Smooth muscle cell of the brain vasculature (primary cell): ENCODE measurements at places on chromosomes 11 and 22.

GRCh38 chr22:46511151-46512038 lies 26.0 kb downstream of the CELSR1 start:
- no peak for DNase-seq

DNA sequence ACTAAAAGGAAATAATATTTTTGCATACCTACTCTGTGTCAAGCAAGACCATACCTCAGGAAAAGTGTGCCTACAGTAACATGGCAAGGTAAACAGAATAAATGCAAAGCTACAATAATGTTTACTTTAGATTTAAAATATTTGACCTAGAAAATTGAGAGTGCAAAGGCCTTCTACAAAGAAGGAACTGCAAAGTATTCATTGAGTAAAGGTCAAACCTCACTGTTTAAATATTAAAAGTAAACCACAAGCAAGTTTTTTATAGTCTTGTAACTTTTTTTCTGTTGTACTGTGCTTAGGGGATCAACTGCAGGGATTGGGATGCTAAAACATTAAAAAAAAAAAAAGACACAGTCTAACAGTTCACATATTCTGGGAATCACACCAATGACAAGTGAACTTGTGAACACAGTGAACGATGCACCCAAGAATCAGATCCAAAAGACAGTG lies 48.8 kb downstream of the CWF19L2 start:
- no peak for DNase-seq

DNA sequence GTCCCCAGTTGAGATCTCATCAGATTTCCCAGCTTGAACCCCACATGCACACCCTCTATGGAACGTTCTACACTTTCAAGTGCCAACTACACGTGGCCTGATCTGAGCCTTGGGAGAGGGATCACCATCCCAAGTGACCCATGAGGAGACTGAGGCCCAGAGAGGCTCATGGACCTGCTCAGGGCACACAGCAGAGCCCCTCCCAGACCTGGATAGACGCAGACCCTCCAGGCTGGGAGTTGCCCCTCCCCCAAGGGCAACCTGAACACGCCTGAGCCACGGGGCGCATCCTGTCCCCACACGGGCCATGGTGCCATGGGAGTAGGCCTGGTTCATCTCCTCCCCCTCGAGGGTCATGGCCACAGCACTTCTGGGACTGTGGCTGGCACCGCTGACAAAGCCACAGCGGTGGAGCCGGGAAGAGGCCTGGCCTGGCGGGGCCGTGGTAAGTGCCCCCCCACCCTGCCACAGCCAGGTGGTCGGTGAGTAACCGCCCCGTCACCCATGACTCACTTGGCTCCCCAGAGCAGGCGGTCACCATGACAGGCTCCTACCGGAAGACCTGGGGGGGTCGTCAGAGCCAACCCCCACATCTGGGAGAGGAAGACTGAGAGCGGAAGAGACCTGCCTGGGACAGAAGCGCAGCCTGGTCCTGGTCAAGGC lies 8.1 kb downstream of the WNT7B start:
- no peak for DNase-seq

- no peak for DNase-seq
These were observed 184.5 kb upstream of the NTM start for GRCh38 chr11:131185915-131186314.

GRCh38 chr22:23110190-23110921 lies 31.4 kb downstream of the RSPH14 start:
- DNase-seq: no peak

- DNase-seq: no peak
These were observed 17.7 kb downstream of the GGTLC2 start for GRCh38 chr22:22662095-22662494.

DNA sequence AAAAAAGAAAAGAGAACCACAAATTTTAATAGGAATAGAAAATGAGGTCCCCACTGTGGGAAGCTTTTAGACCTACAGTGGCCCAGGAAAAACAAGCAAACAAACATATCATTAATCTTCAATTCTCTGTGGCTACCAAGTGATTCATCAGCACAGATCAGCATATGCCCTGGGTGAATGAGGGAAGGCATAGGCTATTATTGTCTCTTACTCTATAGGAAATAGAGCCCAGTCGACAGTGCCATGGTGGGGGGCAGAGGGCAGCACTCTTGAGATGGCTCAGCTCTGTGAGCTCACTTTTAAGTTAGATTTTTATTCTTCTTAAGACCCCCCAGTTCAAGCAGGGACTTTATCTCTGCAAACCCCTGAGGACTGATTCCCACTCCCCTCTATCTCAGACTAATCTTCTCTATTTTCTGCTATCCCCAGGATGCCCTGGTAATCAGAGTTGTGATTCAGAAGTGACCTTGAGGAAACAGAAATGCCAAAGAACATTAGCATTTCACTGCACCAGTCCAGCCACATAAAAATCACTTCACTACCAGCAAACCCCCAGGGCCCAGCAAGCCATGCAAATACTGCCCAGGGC lies 9.5 kb upstream of the FEZ1 start:
- no peak for DNase-seq

DNA sequence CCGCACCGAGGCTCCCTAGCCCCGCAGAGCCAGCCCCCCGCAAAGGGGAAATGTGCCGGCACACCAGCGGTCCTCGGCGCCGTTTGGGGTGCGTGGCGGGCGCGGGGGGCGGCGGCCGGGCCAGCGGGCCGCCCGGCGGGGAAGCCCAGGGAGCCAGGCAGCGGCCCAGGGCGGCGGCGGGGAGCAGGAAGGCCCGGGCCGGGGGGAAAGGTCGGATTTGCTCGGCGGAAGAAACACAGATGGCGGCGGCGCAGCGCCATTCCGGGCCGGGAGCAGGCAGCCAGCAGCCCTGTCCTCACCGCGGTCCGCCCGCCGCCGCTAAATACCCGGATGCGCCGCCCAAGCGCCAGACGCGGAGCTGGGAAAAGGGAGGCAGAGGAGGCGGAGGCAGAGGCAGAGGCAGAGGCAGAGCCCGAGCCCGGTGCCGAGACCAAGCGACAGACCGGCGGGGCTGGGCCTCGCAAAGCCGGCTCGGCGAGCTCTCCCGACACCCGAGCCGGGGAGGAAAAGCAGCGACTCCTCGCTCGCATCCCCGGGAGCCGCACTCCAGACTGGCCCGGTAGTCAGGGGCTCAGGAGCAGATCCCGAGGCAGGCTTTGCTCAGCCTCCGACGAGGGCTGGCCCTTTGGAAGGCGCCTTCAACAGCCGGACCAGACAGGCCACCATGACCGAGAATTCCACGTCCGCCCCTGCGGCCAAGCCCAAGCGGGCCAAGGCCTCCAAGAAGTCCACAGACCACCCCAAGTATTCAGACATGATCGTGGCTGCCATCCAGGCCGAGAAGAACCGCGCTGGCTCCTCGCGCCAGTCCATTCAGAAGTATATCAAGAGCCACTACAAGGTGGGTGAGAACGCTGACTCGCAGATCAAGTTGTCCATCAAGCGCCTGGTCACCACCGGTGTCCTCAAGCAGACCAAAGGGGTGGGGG lies 2.6 kb upstream of the GCAT start:
- DNase-seq: no peak

DNA sequence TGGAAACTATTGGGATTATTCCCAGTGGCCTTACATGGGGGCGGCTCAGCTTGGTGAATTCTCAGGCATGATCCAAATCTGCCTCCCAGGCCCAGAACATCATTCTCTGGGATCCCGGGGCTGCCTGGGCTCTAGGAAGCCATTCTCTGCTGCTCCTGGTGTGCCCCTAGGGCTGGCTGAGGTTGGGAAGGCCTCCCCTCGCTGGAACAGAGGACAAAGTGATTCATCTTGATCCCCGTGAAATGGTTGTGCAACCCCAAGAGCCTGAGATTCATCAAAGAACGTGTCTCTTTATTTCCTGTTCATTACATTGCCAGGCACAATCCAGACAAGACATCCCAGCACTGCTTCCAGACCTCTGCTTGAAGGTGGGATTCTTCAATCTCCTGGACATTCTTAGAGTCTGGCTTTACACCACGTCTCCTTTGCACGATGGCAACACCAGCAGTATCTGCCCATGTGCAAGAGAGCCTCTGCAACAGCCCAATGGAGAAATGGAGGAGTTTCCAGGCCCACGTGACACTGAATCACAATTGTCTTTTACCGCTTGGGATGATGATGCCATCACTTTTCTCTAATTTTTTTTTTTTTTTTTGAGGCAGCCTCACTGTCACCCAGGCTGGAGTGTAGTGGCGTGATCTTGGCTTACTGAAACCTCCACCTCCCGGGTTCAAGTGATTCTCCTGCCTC lies 52.3 kb downstream of the TST start:
- no peak for DNase-seq

DNA sequence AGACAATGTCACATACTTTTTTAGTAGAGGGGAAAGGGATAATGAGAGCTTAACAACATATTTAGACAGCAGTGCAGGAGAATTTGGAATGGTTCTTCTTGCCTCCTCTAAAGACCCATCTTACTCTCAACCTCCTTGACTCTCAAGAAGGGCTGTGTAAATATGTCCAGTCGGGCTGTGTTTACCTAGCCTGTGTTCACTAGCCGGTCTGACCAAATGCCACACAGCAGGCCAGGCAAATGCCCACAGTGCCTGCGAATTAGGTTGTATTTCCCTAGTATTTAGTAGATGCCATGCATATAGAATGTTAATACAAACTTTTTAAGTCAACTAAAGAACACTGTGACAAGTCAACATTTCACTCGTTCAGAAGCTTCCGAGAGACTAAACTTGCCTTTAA lies 51.4 kb upstream of the MTMR2 start:
- DNase-seq: no peak

GRCh38 chr22:21100149-21101032 lies 54.6 kb downstream of the LRRC74B start:
- no peak for DNase-seq

DNA sequence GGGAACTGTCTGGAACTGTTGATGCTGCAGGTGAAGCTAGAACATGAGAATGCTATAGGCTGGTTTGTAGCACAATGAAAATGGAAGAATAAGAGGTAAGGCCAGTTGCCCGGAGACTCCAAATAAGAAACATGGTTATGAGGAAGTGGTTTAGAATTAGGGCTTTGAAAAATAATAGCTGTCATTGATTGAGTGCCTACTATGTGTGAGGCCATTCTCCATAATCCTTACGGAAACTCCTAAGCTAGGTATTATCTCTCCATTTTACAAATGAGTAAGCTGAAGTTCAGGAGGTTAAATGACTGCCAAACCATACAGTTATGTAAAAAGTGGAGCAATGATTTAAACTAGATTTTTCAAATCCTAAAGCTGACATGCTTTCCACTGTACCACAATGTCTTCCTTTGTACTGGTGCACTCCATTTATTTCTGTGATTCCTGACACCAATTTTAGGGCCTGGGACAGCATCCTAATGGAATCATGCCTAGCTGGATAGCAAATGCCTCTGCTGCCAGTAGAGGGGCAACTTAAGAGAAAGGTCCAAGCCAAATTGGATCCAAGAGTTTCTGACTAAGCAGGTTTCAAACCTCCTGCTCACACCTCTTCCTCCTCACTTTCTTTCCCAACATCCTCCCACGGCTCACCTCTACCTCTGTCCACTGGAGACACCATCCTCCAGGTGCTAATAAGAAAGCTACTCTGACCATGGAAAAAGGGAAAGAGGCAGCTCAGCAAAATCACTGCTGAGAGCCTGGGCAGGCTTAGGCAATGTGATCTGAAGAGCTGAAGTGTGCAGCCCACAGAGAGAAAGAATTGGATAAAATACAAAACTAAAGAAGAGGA lies 46.9 kb upstream of the PICALM start:
- no peak for DNase-seq

- DNase-seq: no peak
These were observed 339.3 kb upstream of the PLET1 start for GRCh38 chr11:112599856-112600533.

DNA sequence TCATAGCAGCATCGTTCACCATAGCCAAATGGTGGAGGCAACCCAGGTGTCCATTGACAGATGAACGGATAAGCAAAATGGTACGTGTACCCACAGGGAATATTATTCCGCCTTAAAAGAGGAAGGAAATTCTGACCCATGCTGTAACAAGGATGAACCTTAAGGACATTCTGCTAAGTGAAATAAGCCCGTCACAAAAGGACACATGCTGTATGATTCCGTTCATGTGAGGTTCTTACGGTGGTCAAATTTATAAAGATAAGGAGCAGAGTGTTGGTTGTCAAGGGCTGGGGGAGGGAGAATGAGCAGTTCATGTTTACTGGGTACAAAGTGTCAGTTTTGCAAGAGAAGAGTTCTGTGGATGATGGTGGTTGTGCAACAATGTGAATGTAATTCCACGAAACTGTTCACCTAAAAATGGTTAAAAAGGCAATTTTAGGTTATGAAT lies 26.3 kb downstream of the APOL1 start:
- no peak for DNase-seq

- peak; percentile 2 for DNase-seq
These were observed 32.7 kb downstream of the THOC5 start for GRCh38 chr22:29520851-29521250.
